ENCODE measurements at places on chromosomes 2 and 18.

GRCh38 chr2:240405684-240406313, 29.7 kb upstream of the GPC1 start:
- DNase-seq: no peak

DNA sequence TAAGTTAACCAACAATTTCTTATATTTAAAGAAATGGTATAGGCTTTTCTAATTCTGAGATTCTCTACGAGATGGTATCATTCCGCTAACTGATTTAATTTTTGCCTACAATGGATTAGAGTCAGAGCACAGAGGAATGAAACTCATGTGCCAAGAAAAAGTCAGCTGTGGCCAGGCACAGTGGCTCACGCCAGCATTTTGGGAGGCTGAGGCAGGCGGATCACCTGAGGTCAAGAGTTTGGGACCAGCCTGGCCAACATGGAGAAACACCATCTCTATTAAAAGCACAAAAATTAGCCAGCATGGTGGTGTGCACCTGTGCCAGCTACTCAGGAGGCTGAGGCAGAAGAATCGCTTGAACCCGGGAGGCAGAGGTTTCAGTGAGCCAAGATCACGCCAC, 17.0 kb upstream of the TTN start:
- no peak for DNase-seq

- DNase-seq: no peak
These were observed 33.8 kb upstream of the HAAO start for GRCh38 chr2:42826231-42826630.

DNA sequence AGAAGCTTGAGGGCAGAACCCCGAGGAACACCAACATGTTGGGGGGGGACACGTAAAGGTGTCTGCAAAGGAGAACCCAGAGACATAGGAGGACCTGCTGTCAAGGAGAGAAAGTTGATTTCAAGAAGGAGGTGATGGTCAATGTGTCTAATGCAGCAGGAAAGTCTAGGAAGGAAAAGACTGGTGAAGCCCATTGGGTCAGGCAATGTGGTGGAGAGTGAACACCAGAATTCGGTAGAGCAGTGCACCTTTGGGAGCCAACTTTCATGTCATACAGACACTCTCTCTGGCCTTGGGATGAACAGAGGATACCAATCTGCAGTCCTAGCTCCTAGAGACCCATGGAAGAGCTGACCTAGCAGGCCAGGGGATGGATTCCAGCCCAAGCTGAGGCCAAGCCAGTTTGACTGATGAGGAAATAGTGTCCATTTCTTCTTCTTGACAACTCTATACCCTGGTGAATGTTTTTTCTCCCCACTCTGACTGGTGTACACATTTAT, 101.9 kb downstream of the MYCN start:
- no peak for DNase-seq

DNA sequence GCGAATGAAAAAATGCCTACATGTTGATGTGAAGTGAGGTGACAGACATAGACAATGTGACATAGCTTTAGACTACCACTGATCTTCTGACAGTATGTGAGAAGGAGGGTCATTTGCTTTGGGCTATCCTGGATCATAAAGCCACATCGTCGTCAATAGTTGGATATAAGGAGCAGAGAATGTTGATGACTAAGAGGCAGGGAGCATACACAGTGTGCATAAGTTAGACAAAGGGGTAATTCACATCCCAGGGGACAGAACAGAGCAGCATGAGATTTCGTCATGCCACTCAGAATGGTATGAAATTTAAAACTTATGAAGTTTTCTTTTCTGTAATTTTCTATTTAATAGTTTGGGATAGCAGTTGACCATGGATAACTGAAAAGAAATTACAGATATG, 403.2 kb downstream of the DSC3 start:
- no peak for DNase-seq

- DNase-seq: peak; percentile 24
These were observed 139.8 kb downstream of the LTBP1 start for GRCh38 chr2:33086400-33087015.

DNA sequence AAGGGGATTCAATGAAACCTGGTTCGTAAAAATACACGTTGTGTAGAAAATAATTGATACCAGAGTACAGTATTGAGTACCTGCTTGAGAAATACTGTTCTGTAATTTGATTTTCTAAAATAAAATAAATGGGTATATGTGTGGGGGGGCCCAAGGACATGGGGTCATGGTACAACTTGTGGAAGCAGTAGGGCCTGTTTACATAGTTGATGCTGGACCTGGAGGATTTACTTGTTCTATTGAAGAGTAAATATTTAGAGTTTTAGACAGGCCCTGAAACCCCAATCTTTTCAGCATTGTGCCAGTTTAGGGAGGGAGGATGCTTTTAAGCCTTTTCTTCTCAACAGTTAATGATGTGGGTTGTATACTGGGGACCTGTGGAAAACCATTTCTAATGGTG, 11.7 kb downstream of the CERS6 start:
- DNase-seq: no peak

DNA sequence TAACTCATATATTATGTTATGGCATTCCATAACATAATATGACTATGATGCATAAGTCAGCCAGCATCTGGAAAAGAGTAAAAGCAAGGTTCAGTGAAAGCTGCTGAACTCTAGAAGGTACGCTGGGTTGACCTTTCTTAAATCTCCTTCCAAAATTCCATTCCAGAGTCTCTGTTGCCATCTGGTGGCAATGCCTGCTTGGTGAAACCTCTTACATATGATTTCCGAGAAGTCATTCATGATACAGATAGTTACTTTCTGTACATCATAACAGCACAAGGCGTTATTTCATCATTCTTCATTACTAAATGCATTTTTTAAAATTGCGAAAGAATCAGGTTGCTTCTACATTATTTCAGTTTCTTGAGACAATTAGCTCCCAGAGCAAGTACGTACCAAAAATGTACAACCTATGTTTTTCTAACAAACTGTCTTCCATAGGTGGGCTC, 7.0 kb upstream of the EPG5 start:
- DNase-seq: peak; percentile 69

- no peak for DNase-seq
These were observed 187.1 kb upstream of the HAAO start for GRCh38 chr2:42979416-42979869.

DNA sequence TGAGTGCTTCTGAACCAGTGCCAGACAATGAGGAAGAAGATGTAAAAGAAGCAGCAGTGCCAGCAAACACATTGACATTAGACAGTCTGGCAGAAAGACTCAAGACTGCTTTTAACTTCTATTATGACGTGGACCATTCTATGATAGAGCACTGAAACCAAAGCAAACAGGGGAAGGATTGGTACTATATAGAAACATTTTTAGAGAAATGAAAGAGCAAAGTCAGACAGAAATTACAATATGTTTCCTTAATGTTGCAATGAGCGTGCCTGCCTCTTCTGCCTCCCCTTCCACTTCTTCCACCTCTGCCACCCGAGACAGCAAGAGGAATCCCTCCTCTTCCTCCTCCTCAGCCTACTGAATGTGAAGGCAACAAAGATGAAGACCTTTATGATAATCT, 39.7 kb downstream of the DHX57 start:
- no peak for DNase-seq

GRCh38 chr2:10337449-10338269, 35.0 kb downstream of the HPCAL1 start:
- DNase-seq: no peak

DNA sequence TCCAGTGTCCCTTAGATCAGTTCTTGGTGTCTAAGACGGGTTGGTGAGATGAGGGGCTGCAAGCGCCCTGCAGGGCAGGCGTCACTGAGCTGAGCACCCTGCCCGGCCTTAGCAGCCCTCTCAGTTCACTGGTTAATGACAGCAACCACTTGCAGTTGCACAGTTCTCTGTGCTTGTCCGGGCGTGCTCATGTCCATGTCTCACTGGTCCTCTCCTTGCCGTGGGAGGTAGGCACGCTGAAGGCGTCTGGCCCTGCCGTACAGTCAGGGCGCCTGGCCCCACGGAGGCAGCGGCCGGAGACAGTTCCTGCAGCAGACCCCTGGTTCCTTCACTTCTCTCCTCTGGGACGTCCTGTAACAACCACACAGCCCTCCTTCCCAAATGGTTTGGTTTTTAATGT, 75.3 kb downstream of the ARHGEF4 start:
- DNase-seq: no peak

DNA sequence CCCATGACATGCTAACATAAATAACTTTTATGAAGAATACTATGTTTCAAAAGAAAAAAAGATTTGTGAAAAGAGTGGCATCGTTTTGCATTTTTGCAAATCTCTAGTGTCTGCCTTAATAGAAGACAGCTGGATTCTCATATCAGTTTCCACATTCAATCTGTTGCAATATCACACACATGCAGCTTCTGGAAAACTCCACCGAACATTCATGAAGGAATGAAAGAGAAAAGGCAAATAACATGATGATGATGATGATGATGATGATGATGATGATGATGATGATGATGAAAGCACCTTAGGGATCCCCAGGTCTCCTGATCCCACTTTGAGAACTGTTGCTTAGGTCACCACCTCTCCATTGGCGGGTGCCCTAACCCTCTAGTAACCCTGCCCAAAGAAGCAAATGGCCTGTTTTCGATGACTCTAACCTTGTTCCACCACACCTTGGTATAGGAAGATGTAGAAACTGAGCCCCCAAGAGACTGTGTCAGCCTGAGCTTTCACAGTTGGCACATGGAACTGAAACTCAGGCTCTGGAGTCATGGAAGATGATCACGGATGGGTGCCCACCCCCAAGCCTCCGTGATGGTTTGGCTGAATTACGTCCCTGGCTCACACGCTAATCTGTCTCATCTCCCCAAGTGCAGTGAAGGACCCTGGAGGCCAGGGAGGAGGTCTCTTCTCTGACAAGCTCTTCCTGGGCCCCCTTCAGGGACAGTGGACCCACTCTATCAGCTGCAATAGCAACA, 80.1 kb upstream of the SMAD7 start:
- no peak for DNase-seq

DNA sequence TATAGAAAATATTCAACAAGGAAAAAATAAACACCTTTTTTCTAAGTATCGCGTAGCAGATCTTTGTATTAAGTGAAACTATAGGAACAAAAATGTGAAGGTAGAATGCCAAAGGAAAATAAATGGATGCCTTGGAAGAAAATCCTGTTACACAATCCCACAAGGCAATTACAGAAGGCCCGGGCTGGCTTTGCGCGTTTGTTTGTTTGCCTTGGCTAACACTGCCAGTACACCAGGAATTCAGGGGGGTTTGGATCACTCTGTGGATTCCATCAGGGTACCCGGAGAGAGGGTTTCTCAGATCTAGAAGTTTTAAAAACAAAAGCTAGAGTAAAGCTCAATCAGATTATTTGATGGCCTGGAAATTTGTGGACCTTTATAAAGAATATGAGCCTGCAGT, 478.3 kb downstream of the FBXO15 start:
- DNase-seq: no peak

DNA sequence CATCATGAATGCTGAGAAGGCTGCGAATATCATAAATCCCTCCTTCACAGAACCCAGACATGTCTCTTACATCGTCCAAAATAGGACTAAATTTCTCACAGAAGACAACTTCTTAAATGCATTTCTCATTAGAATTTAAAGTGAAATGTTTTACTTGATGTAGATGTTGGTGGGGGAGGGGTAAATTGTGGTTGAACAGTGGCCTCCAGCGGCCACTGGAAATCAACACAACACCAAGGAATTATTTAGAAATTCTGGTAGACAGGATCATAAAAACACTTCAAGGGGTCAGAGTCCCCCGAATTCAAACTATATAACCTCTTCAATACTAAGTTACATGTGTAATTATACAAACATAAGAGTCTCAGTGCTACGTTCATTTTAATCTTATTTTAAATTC, 135.9 kb downstream of the ABCA12 start:
- DNase-seq: peak; percentile 50

- no peak for DNase-seq
These were observed 33.2 kb downstream of the TOGARAM2 start for GRCh38 chr2:29014331-29014730.
